ENCODE measurements at places on chromosomes 11 and 22.

GRCh38 chr11:33419924-33420323, 162.7 kb downstream of the HIPK3 start:
- no peak for DNase-seq

DNA sequence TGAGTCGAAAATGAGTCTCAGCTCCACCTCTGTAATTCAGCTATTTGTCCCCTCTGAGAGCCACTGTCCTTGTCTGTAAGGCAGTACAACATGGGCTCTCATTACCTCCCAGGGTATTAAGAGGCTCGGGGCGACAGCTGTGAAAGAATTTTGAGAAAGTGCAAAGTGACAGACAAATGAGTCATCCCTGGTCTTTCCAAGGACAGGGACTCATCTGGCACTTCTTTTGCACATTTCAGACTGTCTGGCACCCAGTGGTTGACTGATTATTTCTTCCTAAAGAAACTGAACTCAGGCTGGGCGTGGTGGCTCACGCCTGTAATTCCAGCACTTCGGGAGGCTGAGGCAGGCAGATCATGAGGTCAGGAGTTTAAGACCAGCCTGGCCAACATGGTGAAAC, 62.1 kb upstream of the ARFGAP3 start:
- DNase-seq: no peak

DNA sequence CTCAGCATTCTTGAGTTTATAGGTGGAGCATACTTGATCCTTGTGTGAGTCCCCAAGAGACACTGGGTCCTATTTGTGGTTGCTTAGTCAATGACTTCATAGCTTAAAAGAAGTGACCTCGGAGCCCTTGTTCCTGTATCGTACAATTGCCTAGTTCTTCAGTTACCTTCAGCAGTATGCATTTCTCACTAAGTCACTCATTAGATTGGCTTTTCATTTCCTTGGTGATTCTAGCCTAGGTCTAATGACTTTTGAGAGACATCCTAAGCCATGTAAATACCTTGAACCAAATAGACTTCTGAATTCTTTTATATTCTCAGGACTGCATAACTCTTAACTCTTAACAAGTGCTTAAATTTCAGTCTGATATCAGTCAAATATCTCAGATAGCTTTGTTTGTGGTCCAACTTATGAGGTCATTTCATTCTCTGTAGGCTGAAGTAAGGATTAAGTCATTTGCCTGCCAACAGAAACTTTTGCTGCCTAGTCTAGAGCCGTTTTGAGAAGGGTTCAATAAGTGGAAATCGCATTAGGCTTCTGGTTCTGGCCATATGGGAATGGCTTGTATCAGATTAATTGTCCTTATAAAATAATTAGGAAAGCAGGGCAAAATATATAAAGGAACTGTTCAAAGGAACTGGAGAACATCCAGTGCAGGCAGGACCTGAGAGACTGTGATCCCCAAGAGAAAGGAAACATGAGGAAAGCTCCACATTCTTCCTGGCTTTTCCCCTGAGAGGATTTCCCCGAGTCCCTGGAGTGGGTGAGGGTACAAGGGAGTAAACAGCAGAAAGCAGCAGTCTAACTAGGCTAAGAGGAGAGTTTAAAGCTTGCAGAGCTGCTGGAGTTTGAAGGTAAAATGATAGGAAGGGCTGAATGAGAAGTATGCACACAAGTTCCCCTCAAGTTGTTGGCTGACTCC, 39.9 kb downstream of the TRAF6 start:
- no peak for DNase-seq

- DNase-seq: no peak
Measured at GRCh38 chr11:120909676-120910416, 114.1 kb upstream of the TBCEL start.

DNA sequence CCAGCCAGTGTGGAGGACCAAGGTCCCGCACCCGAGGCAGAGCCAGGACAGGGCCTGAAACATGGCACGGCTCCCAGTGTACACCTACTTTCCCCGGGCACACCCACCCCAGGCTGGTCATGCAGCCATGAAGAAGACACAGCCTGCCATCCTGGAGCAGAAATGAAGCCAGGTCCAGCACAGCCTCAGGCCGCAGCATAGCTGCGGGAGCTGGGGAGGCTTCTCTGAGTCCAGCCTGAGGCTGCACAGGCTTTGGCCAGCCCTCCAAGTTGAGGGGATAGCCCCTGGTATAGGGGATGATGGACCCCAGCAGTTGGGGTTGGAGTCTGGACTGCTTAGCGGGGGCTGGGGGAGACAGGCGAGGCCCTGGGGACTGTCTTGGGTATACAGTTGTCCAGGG, 2.9 kb upstream of the HDAC10 start:
- no peak for DNase-seq

GRCh38 chr11:94032066-94032465, 10.9 kb downstream of the HEPHL1 start:
- DNase-seq: no peak

GRCh38 chr22:32063701-32064100, 20.6 kb downstream of the SLC5A1 start:
- DNase-seq: no peak

- no peak for DNase-seq
Measured at GRCh38 chr11:86513746-86514373, 139.2 kb downstream of the CCDC81 start.

DNA sequence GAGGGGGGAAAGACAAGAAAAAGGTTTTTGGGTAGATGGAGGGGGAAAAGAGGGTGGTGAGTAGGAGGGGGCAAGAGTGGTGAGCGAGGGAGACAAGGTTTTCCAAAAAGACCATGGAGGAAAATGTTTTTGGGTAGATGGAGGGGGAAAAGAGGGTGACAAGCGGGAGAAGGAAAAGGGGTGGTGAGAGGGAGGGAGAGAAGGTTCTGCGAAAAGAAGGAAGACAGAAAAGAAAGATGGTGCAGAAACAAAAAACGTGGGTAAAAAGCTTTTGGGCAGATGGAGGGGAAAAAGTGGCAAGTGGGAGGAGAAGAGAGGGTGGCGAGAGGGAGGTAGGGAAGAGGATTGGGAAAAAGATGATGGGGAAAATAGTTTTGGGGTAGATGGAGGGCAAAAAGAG, 116.0 kb upstream of the SERPIND1 start:
- no peak for DNase-seq

DNA sequence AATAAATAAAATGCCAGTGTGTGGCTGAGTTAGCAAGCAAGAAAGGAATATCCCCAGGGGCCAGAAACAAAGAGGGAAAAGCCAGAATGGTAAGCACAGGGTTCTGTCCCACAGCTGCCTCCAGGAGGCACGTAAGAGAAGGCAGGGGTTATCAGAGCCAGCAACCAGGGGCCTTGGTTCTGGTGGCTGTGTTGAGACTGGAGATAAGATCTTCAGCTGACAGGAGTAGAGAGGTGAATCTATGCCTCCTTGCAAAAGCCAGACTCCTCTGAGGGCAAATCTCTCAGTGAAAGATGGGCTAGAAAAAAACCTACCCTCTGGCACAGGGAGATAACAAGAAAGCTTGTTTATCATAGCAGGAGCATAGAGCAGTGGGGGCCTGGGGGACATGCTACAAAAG, 29.8 kb upstream of the NFAM1 start:
- no peak for DNase-seq

- DNase-seq: no peak
Measured at GRCh38 chr11:95485115-95485900, 254.3 kb upstream of the SESN3 start.

- DNase-seq: no peak
Measured at GRCh38 chr11:117488996-117489952, 161.6 kb downstream of the CEP164 start.

- peak; percentile 13 for DNase-seq
Measured at GRCh38 chr11:27201454-27202302, 161.1 kb downstream of the BBOX1 start.

GRCh38 chr11:41414771-41415440, 44.5 kb downstream of the LRRC4C start:
- no peak for DNase-seq

DNA sequence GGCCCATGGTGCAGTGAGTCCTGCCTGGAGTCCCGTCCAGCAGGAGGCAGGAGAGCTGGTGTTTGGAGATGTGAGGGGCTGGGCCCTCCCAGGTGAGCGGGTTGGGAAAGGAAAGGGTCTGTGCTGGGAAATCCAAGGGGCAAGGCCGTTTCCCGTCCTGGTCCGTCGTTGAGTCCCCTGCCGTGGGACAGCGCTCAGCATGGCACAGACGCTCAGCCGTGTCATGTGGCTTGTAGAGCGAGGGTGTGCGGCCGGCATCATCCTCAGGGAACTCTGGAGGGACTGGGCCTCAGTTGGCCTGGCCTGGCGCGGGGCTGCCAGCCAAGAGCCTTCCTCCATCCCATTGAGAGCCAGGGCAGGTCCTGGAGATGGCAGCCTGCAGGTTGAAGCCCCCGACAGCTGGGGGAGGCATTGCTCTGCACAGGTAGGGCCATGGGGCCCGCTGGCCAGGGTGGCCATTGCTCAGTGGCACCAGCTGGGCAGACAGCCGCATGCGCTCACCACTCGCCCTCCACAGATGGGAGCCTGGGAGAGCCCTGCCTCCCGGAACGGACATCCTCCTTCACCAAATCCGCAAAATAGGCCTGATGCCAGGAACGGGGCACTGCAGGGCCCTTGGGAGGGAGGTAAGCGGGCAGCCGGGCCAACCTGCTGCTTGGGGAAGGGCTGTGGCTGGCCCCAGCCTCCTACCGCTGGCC, 28.7 kb downstream of the KCNQ1 start:
- DNase-seq: no peak

DNA sequence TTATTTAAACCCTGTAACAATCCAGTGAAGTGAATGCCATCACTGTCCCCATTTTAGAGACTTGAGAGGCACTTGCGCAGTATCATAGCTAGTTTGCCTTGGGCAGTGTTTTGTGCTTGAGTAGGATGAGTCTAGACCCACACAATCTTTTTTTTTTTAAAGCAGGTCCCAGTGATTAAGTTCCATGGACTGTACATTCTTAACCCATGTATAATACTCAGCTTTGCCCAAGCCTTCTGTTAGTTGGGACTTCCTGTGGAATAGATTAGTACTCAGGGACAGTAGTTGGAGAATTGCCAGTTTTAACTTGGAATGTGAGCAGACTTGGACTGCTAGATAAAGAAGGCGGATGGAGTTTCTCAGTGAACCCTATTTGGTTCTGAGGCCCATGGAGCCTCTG, 108.6 kb upstream of the RASSF10 start:
- no peak for DNase-seq

GRCh38 chr11:13315517-13316432, 38.2 kb downstream of the BMAL1 start:
- no peak for DNase-seq

DNA sequence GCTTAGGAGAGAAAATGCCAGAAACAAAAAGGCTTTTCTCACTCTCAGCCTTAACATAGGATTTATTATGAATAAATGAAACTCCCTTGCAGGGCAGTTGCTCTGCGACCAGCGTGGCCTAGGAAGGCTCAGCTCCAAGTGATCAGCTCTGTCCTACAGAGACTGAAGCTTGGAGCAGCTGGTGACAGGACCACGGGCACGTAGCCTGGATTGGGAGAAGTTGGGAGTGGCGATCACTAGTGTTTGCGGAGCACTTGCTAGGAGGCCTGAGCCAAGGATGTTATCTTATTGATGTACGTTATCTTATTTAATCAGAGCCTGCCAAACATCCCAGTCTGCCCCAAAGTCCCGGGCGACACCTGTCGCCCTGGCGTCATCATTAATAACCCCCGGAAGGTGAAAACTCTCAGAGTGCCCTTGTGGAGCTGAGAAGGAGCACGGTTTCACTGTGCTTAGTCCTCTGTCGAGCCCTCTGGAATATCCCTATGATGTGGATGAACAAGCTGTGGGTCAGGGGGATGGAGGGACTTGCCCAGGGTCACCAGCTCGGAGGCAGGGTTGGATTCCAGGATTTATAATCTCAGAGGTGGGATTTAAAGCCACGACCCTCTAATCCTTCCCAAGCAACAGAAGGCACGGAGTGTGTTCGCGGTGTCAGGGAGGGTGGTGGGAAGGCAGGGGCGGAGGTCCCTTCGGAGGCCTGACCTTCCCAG, 40.8 kb upstream of the SMIM38 start:
- DNase-seq: no peak

DNA sequence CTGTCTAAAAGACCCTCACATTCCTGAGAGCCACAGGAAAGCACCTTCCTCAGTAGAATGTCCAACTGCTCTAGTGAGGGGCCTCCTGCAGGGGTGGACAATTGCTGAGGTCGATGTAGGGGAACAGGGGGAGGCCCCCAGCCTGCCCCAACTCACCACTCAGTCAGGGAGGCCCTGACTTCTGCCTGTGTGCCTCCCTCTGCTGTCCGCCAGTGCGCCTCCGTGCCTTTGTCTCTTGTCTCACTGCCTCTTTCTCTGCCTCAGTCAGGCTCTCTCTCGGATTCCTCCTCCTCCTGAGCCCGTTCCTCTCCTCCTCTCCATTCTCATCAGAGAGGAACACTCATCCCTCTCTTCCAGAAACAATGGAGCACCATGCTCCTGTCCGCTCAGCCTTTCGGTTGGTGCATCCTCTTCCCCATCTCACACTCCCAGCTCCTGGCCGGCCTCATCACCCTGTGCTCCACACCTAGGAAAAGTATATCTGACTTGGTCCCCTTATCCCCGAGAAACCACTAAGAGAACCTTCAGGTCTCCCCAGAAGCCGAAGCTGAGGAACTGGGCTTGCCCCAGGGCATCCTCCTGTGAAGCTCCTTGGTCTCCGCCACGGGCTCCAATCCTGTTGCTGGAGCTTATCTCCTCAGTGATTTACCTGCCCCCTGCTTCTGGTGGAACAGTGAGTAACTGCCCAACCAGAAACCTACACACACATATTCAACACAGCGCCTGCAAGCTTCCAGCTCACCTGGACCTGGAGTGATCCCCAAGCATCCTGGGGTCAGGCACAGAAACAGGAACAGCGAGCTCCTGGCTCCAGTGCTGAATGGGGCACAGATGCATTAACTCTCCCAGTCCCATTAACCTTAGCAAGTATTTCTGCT, 2.3 kb downstream of the B3GAT1 start:
- no peak for DNase-seq

- DNase-seq: no peak
Measured at GRCh38 chr11:43845816-43846215, 34.8 kb upstream of the ALKBH3 start.

- no peak for DNase-seq
Measured at GRCh38 chr11:76256448-76256847, 50.1 kb upstream of the WNT11 start.

GRCh38 chr11:65418431-65418680, 4.2 kb upstream of the NEAT1 start:
- no peak for DNase-seq

DNA sequence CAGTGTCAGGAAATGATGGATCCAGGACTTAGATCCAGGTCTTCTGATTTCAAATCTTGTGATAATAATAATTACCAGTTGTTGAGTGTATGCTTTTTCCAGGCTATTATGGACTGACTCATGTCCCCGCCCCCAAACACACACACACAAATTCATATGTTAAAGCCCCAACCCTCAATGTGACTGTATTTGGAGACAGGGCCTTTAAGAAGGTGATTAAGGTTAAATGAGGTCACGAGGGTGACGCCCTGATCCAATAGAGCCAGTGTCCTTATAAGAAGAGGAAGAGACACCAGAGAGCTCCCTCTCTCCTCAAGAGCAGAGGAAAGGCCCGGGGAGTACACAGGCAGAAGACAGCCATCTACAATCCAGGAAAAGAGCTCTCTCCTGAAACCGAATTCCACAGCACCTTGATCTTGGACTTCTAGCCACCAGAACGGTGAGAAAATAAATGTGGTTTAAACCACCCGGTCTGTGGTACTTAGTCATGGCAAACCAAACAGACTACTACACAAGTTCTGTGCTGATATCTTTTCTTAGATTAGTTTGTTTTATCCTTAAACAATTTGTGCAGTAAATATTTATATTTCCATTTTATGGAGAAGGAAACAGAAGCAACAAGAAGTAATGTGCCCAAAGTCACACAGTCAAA, 8.2 kb downstream of the TMPRSS5 start:
- DNase-seq: no peak

- no peak for DNase-seq
Measured at GRCh38 chr11:13446444-13446843, 16.6 kb downstream of the BTBD10 start.

GRCh38 chr11:74097686-74098237, 73.0 kb downstream of the C2CD3 start:
- no peak for DNase-seq
